ENCODE measurements at places on chromosomes 1 and 21.

- DNase-seq: no peak
These were observed 21.4 kb upstream of the LSM10 start for GRCh38 chr1:36419140-36419539.

DNA sequence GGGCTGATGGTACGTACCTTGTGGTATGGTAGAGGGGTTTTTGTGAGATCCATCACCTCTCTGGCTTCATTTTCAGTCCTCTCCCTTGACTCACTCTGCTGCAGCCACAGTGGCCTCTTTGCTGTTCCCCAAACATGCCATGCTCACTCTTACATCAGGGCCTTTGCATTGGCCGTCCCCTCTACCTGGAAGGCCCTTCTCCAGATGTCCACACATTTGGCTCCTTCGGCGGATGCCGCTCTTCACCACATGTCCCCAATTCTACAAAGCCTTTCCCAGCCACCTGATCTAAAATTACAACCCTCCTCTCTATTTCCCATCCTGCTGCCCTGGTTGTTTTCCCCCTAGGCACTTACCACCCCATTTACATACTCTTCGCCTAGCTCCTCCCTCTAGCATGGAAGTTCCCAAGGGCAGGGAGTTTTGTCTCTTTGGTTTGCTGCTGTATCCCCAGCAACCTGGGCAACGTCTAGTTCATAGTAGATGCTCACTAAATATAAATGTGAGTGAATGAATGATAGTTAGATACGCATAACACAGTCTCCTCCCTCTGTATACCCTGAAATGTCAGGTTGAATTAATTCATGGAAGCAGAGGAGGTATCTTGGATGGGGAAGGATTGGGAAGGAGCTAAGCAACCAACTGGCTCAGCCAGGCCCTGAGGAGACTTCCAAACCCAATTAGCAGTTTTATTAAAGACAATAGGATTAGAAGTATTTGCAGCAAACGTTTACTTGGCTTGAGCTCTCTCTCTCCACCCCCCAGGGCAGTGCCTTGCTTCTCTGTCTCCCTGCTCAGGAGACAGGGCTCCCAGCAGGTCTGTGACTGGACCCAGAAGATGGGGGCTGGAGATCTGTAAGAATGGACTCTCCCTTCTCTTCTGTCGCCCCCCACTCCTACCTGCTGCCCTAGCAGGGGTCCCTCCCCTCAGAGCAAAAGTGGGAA lies 264.2 kb downstream of the GRIK3 start:
- no peak for DNase-seq

GRCh38 chr1:209611771-209612570 lies 28.5 kb downstream of the CAMK1G start:
- DNase-seq: no peak

DNA sequence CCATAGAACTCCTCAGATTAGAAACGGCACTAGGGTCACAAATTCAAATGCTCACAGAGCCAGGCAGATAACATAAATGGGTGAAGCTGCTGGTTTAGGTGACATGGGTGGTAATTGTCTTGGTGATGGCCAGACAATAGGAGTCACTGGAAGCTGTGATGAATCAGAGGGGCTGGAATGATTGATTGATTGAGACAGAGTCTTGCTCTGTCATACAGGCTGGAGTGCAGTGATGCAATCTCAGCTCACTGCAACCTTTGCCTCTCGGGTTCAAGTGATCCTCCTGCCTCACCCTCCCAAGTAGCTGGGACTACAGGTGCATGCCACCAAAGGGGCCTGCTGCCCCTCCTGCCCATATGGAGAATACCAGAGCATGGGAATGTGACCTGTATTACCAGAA lies 63.0 kb downstream of the HIVEP3 start:
- no peak for DNase-seq

DNA sequence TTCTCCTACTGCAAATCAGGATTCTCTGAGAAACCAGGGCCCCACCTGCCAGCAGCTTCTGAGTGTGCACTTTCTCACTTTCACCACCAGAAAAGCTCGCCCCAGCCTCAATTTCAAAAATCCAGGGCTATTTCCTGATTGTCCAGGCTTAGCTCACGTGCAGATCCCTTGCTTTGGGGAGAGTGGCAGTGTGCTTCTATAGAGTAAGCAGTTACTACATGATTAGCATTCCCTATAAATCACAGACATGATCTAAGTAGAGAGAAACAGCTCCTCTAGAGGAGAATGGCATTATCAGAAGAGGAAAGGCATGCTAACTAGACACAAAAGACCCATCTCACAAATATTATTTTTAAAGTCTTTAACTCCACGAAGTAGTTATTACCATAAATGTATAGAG lies 456.0 kb upstream of the PKN2 start:
- DNase-seq: no peak
